Activated CD4-positive, alpha-beta T cell treated with anti-CD3 and anti-CD28 coated beads, Interleukin-2, Interleukin-4, amounts not matched to agents 100 ng/mL and 50 ng/mL, durations not matched to agents 16 hours and 8 hours (primary cell): ENCODE measurements at places on chromosomes 7 and 10.

DNA sequence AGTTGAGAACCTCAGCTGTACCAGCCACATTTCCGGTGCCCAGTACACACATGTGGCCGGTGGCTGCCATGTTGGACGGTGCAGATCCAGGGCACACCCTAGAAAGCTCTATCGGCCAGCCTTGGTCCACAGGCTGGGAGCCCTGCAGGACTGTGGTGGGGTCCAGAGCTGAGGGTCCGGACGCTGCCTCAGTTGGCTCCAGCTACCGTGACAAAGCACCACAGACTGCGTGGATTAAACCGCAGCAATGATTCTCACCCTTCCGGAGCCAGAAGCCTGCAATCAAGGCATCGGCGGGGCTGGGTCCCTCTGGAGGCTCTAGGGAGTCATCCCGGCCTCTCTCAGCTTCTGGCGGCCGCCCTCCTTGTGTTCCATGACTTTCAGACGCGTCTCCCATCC lies 50.1 kb downstream of the PDGFA start:
- no peak for DNase-seq

DNA sequence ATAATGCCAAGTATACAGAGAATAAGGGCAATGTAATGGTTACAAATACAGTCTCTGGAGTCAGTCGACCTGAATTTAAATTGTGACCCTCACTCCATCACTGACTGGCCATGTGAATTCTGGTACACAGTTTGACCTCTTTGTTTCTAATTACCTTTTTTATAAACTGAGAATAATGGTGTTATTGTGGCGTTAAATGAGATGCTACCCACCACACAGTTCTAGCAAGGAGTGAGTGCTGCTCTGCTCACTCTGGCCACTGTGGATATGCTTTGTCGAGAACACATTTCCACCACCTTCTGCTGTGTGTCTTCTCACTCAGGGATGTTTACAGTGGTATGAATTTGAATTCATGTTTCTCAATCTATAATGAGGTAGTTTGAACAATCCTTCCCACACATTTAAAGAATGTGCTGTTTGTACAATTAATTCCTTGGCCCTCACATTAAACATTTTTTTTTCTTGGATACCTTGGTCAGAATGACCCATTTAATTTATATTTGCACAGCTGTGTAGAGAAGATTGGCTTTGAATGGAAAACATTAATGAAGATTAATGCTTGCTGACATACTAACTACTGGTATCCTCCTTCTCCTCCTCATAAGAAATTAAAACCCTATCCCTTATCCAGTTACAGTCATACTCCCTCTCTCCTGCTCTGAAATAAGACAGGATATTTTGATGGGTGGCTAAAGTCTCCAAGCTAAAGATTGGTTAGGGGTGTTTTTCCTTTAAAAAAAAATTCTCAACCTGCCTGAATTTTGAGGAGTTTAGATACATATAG lies 42.4 kb downstream of the PLCE1 start:
- no peak for DNase-seq

- DNase-seq = no peak
These were observed 43.6 kb upstream of the CDK14 start for GRCh38 chr7:90552521-90552920.

GRCh38 chr10:98135222-98135899 lies 904 bp downstream of the R3HCC1L start:
- no peak for DNase-seq

DNA sequence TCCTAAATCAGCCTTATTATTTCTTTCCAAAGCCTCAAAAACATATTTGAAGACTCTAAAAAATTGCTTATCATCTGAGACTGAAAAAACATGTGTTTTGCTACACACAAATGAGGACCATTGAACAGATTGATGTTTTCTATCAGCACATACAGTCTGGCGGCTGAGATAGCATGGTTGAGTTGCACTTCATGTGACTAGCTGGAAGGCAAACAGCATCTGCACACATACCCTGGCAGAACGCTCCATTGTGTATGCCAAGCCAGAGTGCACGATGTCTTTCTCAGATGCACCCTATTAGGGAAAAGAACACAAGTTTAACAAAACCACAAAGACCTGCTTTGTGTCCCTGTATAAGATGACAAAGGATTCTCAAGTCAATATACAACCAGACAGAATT lies 33.0 kb downstream of the FAM25A start:
- DNase-seq = no peak

- DNase-seq = no peak
These were observed 211.3 kb upstream of the PPP2R2D start for GRCh38 chr10:131689486-131689885.

- no peak for DNase-seq
These were observed 6.0 kb downstream of the RBP3 start for GRCh38 chr10:47354165-47354564.

DNA sequence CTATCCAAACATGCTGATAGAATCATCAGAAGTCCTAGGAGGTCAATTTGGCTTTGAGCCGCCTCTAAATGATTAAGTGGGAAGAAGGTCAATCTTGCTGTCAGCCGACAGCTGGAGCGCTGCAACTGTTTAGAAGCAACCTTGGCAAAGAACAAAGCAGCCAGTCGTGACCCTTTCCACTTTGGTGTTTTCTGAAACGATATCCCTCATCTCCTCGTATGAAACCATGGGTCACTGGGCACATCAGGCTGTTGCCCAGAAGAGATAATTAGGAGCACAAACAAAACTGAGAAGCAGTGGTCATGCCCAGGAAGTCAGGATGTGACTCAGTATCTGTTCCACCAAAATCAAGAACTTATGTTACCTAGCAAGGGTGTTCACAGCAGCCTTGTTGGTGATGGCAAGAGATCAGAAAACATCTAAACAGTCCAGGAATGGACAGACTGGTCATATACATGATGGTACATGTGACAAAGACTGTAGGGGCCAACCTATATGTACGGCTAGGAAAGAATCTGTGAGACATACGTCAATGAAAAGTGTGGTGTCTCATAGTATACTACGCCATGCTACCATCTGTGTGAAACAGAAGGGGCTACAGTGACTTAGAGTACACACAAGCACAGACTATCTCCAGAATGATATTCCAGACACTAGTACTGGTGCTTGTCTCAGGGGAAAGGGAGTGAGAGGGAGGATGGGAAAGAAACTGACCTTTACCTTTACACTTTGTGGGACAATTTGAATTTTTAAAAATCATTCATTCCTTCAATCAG lies 22.4 kb downstream of the STN1 start:
- DNase-seq = peak; percentile 44

DNA sequence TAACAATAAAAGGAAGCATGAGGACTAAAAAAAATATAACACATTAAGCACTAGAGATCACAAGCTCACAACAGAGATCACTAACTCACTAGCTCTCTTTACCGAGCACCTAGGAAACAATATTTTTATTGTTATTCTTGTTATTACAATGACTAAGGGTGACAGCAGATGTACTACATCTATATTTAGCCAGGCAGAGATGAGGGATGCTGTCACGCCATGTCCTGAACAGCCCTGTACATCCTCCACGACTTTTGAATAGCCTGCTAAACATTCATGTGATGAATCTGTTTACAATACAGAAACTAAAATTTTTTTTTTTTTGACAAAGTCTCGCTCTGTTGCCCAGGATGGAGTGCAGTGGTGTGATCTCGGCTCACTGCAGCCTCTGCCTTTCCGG lies 22.7 kb downstream of the FAM133B start:
- DNase-seq = no peak
